ENCODE measurements at places on chromosomes 6 and 20. TPM values are rescaled to one million over a fixed set of nuclear protein-coding genes. Genes with fewer than 3 reads are reported as not detected.

The AKAP7 gene
- 4.9 TPM for total RNA-seq

The SYTL3 gene
- 2.4 TPM for total RNA-seq

DNA sequence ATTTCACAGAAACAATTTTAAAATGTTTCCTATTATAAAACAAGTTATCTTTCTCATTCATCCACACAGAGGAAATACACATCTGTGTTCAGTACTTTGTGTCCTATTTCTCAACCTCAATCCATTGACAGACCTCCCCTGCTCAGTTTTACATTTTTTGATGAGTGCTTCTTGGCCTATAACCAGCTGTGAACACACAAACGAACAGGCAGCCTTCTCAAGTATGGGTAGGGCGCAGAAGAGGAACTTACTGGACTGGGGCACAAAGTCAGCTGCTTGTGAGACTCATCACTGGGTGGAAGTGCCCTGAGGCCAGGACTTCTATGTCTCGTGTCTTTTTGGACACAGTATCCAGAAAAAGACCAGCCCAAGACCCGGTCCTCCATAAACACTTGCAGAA, 2.8 kb downstream of the RPS6KA2 start:
- no peak for DNase-seq
- no peaks in the 10 kb centered on the region for H3K36me3 ChIP-seq
- H3K27ac ChIP-seq, result peak overlapping the region; percentile 44

The ATP6V1G2 gene
- not detected for total RNA-seq

The UBD gene
- not detected for total RNA-seq

DNA sequence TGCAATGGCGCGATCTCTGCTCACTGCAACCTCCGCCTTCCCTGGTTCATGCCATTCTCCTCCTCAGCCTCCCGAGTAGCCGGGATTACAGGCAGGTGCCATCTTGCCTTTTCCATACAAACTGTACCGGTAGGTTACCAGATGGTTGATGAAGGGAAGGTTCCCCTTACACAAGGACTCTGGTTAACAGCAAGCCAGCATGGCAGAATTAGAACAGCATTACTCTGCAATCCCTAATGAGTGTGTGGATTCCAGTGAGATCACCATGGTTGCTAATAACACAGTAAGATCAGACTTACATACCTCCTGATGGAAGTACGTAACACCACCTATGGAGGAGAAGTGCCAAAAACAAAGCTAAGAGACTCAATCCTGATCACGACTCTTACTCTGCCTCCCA, 51.7 kb downstream of the TTI1 start:
- H3K27ac ChIP-seq, result no peak overlapping the region
- H3K36me3 ChIP-seq, result no peaks in the 10 kb centered on the region
- DNase-seq, result no peak
- no peak overlapping the region for H3K4me3 ChIP-seq
- H3K4me1 ChIP-seq, result peaks cover 3% of the 10 kb centered on the region
- H3K27me3 ChIP-seq, result no peaks in the 10 kb centered on the region

- DNase-seq, result no peak
- H3K27ac ChIP-seq, result no peak overlapping the region
- H3K4me1 ChIP-seq, result no peaks in the 10 kb centered on the region
- no peaks in the 10 kb centered on the region for H3K36me3 ChIP-seq
- H3K27me3 ChIP-seq, result no peaks in the 10 kb centered on the region
Measured at GRCh38 chr20:4560667-4561066, 161.0 kb upstream of the PRND start.

GRCh38 chr6:87498048-87498447, 25.3 kb downstream of the SLC35A1 start:
- no peaks in the 10 kb centered on the region for H3K27me3 ChIP-seq
- no peak overlapping the region for H3K4me3 ChIP-seq
- no peaks in the 10 kb centered on the region for H3K36me3 ChIP-seq

DNA sequence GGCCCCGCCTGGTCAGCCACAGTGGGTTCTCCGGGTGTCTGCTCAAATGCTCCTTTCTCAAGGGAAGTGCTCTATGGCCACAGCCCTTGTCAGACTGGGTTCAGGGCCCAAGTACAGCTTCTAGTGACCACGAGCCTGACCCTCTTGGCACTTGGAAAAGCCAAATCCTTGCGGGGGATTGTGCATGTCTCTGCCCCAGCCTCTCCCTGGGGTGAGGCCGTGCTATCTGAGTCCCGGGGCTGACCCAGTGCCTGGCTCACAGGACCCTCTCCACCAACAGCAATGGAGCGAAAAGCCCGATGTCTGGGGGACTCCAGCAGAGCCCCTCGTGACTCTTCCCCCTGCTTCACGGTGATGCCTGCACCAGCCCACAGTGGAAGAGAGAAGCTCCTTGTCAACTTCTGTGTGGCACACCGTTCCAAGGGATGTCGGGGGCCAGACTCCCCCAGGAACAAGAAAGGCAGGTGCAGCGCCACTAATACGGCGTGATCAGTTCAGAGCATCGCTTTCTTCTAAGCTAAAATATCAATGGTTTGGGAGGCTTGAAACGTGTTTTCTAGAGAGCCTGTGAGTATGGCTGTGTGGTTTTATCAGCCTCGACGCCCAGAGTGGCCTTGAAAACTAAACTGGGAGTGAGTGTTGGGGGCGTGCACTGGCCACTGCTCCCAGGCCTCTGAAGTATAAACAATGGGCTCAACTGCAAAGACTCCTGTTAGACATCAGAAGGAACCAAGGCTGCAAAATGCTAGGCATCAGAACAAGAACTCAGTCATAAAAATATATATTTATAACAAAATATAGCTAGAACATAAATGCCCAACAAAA, 51.9 kb downstream of the DLL1 start:
- no peaks in the 10 kb centered on the region for H3K36me3 ChIP-seq
- H3K4me3 ChIP-seq, result no peak overlapping the region
- H3K27ac ChIP-seq, result no peak overlapping the region
- no peak for DNase-seq

Measured in transverse colon (tissue), 4 donors.